Right ventricle myocardium inferior (tissue), 1 donor: ENCODE measurements at places on chromosomes 12 and 14.

DNA sequence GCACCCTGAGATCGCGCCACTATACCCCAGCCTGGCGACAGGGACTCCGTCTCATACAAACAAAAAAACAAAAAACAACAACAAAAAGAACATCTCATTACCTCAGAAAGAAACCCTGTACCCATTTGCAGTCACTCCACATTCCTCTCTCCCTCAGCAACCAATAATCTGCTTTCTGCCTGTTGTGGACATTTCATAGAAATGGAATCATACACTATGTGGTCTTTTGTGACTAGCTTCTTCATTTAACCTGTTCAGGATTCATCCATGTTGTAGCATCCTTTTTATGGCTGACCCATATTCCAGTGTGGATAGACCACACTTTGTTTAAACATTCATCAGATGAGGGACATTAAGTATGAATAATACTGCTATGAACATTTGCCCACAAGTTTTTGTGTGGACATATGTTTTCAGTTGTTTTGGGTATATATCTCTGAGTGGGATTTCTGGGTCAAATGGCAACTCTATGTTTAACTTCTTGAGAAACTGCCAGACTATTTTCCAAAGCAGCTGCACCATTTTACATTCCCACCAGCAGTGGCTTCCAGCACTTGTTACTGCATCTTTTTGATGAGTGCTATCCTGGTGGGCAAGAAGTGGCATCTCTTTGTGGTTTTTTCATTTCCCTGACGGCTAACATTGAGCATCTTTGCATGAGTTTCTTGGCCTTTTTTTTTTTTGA, 5.9 kb upstream of the RCOR1 start:
- DNase-seq, result no peak

GRCh38 chr12:47190905-47191304, 111.1 kb upstream of the AMIGO2 start:
- DNase-seq, result no peak

DNA sequence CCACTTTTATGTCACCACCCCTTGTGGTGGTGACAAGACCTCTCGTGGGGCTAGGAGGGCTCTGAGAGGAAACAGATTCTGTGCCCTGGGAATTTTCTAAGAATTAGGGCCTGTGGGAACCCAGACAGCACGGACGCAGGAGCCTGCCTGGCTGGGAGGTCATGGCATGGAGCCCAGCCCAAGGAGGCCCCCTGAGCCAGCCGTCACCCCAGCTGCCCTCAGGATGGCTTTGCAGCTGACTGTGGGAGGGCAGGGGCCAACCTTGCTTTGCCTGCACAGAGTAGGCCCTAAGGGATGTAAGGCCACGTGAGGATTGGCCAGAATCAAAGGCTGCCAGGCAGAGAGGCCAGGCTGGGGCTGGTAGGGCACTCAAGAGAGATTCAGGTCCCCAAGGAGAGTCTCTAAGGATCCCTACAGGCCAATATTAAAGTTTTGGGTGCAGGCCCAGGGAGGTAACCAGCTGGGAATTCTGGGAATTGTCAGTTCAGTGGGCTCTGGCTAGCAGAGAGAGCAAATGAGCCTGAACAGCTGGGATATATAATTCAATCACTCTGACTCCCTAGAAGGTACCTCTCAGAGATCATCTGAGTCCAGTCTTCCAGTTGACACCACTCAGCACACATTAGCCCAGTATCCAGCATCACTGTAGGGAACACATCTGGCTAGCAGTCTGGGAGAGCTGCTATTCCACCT, 6.4 kb downstream of the LTBP2 start:
- DNase-seq, result no peak

- no peak for DNase-seq
Measured at GRCh38 chr12:58007875-58008274, 66.5 kb downstream of the ATP23 start.

- DNase-seq, result no peak
Measured at GRCh38 chr12:63079791-63080502, 71.1 kb downstream of the AVPR1A start.

- no peak for DNase-seq
Measured at GRCh38 chr12:101968770-101969169, 91.4 kb downstream of the DRAM1 start.

- DNase-seq, result no peak
Measured at GRCh38 chr12:88552610-88553079, 27.6 kb downstream of the KITLG start.

GRCh38 chr14:63909984-63910383, 57.2 kb downstream of the SYNE2 start:
- DNase-seq, result no peak

GRCh38 chr14:64929014-64929359, 13.6 kb downstream of the GPX2 start:
- no peak for DNase-seq

- DNase-seq, result no peak
Measured at GRCh38 chr14:65802196-65802595, 389.7 kb downstream of the FUT8 start.

- no peak for DNase-seq
Measured at GRCh38 chr12:87365423-87365822, 663.8 kb downstream of the C12orf50 start.

DNA sequence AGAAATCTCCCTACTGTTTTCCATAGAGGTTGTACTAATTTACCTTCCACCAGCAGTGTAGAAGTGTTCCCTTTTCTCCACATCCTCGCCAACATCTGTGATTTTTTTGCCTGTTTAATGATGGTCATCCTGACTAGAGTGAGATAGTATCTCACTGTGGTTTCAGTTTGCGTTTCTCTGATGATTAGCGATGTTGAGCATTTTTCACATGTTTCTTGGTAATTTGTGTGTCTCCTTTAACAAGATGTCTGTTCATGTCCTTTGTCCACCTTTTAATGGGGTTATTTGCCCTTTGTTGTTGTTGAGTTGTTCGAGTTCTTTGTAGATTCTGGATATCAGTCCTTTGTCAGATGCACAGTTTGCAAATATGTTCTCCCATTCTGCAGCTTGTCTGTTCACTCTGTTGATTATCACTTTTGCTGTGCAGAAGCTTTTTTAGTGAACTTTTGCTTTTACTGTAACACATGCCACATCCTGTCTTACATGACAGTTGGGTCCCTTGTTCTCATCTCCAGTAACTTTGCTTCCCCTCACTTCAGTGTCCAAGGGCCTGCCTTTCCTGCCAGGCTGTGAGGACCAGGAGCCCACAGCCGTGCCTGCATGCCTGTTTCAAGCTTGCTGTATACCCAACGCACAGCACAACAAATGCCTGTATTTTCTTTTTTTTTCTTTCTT, 64.9 kb downstream of the SPRING1 start:
- DNase-seq, result no peak

- DNase-seq, result no peak
Measured at GRCh38 chr12:65741656-65742017, 82.6 kb upstream of the HMGA2 start.

DNA sequence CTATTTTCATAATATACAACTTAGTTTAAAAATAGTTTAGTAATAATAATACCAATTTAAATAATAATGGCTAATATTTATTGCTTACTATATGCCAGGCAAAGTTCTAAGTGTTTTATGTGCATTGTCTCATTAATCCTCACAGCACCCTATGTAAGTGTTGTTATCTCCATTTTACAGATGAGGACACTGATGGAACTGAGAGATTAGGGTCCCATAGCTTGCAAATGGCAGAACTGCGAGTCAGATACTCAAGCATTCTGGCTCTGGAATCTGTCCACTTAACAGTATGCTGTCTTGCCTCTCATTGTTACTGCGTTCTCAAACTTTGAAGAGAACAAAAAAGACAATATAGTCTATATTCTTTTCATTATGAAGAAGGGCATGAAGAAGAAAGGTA, 19.0 kb downstream of the AP5M1 start:
- DNase-seq, result no peak

- DNase-seq, result no peak
Measured at GRCh38 chr12:52763036-52763659, 14.0 kb downstream of the KRT76 start.

DNA sequence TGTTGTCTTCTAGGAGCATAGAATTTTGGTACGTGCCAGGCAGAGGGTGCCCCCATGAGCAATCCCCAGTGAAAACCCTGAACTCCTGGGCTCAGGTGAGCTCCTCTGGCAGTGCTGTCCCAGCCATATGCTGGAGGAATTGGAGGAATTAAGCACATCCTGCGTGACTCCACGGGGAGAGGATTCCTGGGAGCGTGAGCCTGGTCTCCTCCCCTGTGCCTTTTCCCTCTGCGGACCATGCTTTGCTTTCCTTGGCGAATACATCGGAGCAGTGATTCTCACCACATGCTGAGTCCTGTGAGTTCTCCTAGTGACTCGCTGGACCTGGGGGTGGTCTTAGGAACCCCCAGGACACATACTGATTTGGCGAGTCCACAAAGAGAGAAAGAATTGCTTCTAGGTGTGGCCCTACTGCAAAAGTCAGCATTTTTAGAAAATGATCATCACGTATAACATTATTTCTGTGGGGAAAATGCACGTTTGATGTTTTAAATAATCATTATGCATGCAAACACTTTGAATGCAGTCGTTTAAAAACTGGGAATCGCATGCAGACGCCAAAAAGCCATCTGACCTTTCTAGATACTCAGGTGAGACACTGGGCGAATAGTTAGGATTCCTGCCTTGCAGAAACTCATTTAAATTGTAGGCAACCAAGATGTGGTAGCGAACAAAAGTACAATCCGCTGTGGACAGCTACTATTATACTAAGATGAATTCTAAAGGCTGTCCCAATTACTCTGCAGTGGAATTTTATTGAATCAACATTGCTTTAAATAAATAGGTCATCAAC, 370.9 kb downstream of the TMEM132D start:
- no peak for DNase-seq

- no peak for DNase-seq
Measured at GRCh38 chr12:1185460-1186182, 194.6 kb downstream of the ERC1 start.

DNA sequence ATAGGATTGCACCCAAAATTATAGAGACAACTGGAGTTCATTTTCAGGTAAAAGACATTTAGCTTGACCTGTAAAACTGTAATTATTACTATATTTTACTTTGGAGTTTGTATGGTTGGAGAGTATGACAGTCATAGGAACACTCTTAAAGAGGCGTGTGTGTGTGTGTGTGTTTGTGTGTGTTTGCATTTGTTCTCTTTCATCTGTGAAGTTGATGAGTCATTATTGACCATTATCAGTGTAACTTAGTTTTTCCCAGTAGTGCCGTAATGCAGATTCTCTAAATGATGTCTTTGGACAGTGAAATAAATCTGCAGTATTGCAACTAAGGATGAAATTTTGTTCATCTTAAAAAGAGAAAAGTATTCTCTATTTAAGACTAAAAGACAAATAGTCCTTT, 13.0 kb downstream of the WASHC4 start:
- no peak for DNase-seq

GRCh38 chr14:51035611-51036192, 59.2 kb downstream of the TRIM9 start:
- DNase-seq, result no peak

GRCh38 chr14:89870316-89870715, 84.2 kb downstream of the EFCAB11 start:
- DNase-seq, result no peak

GRCh38 chr12:78403136-78403535, 461.4 kb upstream of the SYT1 start:
- DNase-seq, result no peak

DNA sequence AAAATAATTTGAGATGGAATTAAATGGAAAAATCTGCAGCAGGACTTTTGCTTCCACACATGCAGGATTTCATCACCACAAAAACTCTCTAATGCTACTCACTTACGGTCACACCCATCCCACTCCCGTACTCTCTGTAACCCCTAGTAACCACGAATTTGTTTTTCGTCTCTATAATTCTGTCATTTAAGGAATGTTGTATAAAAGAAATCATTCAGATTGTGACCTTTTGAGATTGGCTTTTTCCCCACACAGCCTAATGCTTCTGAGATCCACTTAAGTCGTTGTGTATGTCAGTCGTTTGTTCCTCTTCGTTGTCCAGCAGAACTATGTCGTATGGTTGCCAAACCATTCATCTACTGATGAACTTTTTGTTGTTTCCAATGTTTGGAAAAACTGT, 19.8 kb upstream of the PZP start:
- no peak for DNase-seq

DNA sequence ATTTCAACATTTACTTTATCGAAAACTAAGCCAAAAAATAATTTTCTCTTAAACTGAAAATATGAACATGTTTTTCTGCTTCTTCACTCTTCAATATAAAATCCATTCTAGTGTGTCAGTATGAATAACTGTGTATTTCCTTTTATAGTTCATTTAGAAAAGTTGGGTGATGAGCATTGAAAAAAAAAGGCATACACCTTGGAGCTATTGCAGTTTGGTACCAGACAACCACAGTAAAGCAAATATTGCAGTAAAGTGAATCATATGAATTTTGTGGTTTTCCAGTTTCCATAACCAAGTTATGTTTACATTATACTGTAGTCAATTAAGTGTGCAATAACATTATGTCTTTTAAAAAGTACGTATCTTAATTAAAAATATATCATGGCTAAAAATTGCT, 195.0 kb upstream of the FOXG1 start:
- no peak for DNase-seq

GRCh38 chr12:85877459-85877858, 3.4 kb downstream of the NTS start:
- no peak for DNase-seq

DNA sequence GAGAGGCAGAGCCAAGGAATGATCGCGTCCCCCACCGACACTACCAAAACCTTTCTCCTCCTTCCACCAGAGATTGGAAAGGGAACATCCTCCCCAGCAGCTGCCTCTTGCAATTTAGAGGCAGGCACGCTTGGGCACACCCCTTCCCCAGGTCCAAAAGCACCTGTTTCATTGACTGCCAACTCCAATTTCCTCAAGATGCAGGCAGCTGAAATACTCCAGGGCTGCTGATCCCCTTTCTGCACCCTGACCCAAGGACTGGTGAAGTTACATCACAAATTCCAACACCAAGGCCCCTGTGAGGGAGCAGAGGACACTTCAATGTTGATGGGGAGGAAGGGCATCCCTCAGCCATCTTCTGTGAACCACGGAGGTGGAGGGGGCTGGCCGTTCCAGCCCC, 33.8 kb downstream of the BCL11B start:
- DNase-seq, result no peak

DNA sequence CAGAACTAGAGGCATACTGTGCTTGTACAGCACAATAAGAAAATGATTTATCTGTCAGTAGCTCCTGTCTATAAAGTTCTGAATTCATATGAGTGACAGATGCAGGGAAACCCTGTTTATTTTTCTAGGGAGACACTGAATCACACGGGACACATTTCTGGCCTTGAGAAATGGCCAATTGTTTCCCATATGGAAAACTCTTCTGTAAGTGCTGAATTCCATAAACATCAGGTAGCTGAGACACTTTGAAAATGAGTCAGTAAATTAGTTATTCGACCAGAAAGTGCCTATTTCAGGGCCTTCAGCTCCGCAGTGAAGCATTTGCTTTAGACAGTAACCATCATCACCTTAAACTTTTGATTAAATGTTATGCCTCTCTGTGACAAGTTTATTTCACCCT, 184.4 kb downstream of the TMEM132D start:
- DNase-seq, result no peak
